ENCODE measurements at places on chromosomes 16 and 17.

GRCh38 chr17:71632328-71632727 lies 488.5 kb upstream of the SOX9 start:
- DNase-seq = no peak

- DNase-seq = no peak
These were observed 108.3 kb downstream of the YPEL2 start for GRCh38 chr17:59439741-59440211.

GRCh38 chr16:85445779-85446222 lies 167.3 kb upstream of the GSE1 start:
- DNase-seq = no peak

DNA sequence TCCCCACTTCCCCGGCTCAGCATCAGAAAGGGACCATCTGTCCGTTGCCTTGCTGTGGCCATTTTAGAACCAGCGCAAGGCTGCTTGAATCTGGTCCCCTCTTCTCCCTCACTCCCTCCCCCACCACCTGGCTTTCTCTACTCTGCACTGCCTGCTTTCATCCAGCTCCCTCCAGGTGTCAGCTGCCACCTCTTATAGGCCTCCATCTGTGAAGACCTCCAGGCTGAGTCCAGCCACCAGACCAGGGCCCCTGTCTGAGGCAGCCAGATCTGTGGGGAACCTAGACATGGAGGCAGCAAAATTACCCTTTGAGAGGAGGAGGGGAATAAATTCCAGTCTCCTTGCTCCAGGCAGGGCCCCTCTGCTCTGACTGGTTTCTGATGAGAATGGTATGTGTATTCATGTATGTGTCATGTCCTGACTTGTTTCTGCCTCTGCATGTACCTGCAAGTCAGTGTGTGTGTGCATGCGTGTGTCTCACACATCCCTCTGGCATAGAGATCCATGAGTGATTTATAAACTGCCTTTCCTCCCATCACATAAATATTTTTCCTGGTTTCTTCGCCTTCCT lies 21.1 kb downstream of the MINK1 start:
- no peak for DNase-seq

GRCh38 chr16:14070877-14071575 lies at the start of gene MRTFB:
TSS of gene MRTFB (plus strand) at chr16:14071319. CDS start at chr16:14140607, 69,288 bp downstream.
- peak; percentile 79 for DNase-seq

- DNase-seq = no peak
These were observed 137.6 kb downstream of the RBFOX3 start for GRCh38 chr17:79473111-79473875.

DNA sequence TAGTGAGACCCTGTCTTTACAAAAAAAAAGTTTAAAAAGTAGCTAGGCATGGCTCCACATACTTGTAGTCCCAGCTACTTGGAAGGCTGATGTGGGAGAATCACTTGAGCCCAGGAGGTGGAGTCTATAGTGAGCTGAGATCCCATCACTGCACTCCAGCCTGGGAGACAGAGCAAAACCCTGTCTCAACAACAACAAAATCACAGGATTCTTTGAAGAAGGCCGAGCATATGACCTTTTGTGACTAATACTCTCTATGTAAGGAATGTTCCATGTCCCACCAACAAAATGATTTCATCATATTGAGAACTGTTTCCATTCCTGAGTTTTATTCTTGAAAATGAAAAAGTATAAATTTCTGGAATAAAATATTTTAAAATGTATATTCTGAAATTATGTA lies 58.9 kb upstream of the EFCAB3 start:
- no peak for DNase-seq

GRCh38 chr17:19454074-19454473 lies 43.0 kb downstream of the RNF112 start:
- no peak for DNase-seq

GRCh38 chr17:78185981-78186691 lies 716 bp downstream of the TK1 start:
- DNase-seq = no peak

DNA sequence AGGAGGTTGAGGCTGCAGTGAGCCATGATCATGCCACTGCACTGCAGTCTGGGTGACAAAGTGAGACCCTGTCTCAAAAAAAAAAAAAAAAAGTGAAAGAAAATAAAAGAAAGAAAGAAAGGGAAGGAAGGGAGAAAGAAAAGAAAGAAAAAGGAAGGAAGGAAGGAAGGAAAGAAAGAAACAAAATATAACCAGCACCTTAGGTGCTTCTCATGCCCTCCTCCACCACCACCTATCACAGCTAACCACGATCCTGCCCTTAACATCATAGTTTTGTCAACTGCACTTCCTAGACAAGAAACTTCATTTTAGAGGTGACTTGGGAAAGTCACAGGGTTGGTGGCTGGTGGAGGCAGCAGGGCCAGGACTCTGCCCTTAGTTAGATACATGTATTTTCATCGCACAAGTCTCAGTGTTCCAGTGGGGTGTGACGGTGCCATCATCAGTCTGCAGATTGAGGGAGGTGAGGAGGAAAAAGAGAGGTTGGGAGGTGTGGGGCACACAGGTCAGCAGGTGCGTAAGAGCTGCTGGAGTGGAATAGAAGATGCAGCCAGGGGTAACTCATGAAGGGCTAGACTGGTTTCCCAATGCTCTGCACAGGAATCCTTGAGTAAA lies 10.0 kb downstream of the SUPT4H1 start:
- no peak for DNase-seq

DNA sequence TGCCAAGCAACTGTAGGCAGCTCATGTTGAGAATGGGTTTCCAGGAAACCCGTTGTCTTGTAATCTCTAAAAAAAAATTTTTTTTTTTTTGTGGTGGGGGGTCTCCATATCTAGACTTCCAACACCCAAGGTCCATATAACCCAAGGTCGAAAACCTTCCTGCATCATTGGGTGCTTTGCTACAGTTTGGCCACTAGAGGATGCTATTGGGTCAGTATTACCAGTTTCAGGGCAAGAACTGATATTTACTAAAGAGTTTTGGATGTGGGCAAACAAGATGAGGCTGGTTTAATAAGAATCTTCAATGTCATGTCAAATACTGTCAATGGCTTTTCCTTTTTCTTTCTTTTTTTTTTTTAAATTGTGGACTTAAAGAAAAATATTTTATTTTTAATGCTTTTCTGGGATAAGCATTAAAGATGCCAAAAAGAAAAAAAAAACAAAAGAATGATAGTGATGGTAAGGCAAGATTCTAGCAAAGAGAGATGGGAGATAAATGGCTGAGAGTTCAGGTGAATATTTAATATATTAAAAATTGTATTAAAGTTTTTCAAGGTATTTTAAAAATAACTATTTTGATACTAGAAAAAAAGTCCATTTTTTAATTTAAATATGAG lies 62.2 kb downstream of the DHRS7C start:
- DNase-seq = peak; percentile 33
